T-helper 2 cell (primary cell): ENCODE measurements at places on chromosomes 7 and 10.

- DNase-seq: no peak
These were observed 219.0 kb upstream of the MEOX2 start for GRCh38 chr7:15905251-15906040.

- DNase-seq: no peak
These were observed 21.1 kb downstream of the FAM53B start for GRCh38 chr10:124722798-124723783.

DNA sequence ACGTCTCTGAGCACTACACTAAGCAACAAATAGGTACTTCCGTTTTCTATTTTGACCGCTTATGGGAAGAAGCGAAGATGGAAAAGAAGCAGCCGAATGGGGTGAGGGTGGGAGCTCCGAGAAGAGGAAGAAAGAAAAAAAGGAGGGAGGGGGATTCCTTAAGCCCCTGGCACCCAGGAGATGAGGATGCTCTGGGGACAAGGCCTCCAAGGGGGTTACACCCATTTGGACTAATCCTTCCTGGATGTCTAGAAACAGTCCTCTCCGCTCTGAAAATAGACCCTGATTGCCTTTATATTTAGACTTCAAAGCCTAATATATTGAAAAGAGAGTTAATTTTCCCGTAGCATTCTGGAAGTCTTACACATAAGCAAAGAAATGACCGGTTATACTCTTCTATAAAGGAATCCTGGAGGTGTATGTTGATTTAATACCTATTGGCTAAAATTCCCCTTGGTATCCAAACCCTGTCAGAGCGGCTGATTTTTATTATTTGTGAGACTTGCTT lies 676 bp upstream of the HTR7 start:
- no peak for DNase-seq

- DNase-seq: no peak
These were observed 4.0 kb upstream of the CFAP58 start for GRCh38 chr10:104349623-104350126.

GRCh38 chr10:8543361-8544056 lies 489.0 kb downstream of the GATA3 start:
- no peak for DNase-seq

DNA sequence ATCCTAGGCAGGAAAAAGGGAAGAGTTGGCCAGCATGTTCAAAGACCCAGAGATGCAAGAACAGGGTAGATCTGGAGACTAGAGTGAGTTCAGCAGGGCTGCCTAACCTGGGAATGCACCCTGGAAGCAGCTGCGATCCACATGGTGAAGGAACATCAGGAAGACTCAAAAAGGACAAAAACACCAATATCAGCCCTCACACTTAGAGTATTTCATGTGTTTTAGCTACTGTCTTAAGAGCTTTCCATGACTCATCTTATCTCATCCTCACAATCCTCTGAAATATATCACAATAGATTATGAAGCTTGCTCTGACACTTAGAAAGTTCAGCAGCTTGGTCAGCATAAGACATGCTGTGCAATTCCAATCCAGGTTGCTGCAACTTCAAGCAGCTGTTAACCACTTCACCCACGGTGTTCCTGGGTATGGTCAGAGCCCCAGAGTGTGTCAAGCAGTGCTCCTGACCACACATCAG lies 380.9 kb downstream of the PARD3 start:
- no peak for DNase-seq

DNA sequence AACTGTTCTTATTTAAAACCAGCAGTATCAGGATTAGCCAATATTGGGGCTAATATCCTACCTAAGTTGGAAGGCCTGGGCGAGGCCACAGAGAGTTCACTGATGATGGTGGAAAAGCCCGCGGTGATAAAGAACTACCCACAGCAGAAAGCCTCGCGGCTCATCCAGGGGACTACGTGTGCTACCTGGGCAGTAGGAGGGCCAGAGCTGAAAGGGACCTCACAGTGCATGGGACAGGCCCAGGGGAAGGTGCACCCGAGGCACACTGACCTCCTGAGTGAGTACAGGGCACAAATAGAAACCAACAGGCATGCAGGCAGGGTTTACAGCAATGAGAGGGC lies 1.4 kb downstream of the WDR86 start:
- DNase-seq: no peak

- no peak for DNase-seq
These were observed 154.0 kb upstream of the C7orf33 start for GRCh38 chr7:148436571-148436970.
